ENCODE measurements at places on chromosomes 2 and 18. TPM values are rescaled to one million over a fixed set of nuclear protein-coding genes. Genes with fewer than 3 reads are reported as not detected.

- DNase-seq, result no peak
Observed at GRCh38 chr2:183093857-183094657, 15.5 kb downstream of the DUSP19 start.

DNA sequence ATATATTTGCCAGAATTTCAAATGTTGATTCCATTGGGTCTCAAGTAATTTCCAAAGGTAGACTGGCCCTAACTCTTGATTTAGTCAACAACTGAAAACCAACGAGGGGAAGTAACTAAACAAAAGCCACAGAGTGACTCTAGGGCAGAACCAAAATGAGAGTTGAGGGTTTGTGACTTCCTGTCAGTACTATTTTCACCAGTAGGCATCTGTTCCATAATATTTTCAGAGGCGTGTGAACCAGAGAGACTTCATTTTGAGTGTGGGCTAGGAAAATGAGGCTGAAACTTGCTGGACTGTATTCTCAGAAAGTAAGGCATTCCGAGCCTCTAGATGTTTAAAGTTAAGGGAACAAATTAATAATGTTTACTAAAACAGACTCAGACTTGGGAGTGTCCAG, 70.6 kb downstream of the GDF7 start:
- DNase-seq, result no peak

DNA sequence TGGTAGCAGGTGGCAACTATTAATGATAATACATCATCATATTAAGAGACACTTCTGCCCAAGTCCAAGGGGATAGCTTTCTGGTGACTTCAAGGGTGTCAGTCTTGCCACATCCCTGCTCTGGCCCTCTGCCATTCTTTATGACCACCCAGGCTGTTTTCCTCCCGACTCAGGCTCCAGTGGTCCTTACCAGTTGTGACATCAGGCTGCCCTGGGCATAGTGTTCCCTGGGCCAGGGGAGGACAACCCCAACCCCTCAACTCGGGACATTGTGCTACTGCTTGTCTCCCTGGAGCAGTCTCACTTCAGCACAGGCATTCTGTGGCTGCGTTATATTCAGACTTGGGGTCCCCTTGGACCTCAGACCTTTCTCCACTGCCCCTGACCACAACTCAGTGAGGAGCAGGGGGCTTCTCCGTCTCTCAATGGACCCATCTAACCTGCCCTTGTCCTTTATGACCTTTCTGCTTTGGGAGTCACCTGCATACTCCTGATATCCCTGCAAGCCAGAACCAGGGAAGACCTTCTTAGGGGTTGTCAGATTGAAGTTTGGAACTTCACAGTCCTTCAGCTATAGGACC, 12.8 kb downstream of the DNAJB2 start:
- DNase-seq, result no peak

DNA sequence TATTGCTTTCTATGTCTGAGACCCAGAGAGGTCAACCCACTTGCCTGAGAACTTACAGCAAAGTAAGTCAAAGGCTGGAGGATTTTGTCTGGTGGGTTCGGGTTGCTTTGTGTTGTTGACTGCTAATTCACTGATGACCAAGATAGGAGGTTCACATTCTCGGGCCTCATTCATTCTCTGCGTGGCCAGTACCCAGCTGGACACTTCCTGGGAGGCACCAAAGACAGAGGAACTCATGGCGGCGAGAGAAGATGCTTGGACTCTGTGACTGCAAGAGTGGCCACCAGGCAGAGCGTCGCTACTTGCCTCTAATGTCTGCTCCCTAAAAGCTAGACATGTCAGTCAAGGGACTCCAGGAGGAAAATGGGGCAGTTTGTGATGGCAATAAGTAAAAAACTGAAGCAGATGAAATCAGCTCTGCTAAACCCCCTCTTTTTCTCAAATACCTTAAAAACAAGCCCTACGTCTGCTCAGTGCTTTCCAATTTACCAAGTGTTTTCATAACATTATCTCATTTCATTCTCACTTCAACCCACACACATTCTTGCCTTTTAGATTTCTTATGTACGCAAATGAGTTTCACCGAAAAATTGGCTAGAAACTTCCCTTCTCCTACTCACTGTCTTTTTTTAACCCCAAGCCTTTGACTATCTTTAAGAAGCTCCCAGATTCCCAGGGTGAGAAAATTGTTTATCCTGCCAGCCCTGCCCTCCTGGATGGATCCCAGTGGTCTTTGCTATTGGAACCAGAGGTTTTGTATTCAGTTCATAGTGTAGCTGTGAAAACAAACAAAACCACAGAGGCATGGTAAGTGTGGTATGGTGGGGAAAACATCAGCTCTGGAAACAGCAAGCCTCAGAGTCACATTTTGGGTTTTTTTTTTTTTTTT, 4.9 kb upstream of the LBH start:
- no peak for DNase-seq

FBLN7 gene
- 0.38 TPM for total RNA-seq

DNA sequence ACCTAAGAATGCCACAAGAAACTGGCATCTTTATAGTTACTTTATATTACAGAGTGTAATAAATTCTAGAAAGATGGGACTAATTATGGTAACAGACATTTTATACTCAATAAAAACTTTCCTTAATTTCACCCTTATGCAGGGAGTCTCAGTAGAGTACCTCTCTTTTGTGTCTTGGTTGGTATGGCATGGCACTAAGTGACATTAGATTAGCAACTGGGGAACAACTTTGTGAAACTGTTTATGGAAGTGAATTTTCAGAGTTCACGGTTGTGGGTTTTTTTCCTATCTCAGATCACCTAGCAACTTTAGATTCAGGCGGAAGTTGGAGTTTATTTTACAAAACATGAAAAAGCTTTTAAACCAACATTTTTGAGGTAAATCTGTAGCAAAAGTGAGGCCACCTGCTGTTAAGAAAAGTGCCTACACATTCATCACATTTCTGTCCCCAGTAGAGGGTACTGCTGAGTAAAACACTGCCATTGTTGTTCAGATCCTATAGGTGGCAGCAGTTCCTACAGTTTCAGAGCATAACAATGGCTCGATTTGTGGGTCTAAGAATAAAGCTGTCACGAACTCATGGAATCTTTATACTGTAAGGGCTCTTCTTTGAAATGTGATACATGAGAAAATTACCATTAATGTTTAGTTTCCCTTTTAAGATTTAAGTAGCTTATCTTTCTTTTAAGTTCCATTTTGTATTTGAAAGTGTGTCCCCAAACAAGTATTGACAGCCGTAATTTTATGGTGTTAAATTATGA, 117.6 kb downstream of the CAMKMT start:
- DNase-seq, result no peak

GRCh38 chr2:155663265-155663664, 669.3 kb downstream of the NR4A2 start:
- no peak for DNase-seq

KLHL29 gene
- 0.65 TPM for total RNA-seq

- no peak for DNase-seq
Observed at GRCh38 chr2:207341804-207342203, 176.1 kb upstream of the KLF7 start.

GRCh38 chr2:144445196-144445595, 74.7 kb downstream of the ZEB2 start:
- no peak for DNase-seq

DNA sequence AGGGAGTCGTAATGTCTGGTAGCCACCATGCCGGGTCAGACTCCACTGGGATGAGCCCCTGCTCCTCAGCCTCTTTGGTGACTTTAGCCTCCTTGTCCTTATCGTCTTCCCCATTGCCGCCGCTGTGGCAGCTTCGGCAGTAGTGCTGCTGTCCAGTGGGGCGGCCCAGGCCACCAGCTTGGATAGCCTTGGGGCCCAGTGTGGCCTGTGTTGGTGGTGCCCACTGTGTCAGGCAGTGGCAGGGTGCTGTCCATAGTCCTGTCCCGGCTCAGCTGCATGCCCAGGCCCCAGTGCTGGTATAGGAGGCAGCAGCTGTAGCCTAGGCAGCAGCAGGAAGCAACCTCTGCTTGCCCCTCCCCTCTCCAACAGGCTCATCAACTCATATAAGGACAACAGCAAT, 197.1 kb upstream of the RAB12 start:
- no peak for DNase-seq

- DNase-seq, result no peak
Observed at GRCh38 chr2:30272286-30272685, 41.0 kb downstream of the LBH start.

All from Right ventricle myocardium superior (tissue), 1 donor.